ENCODE measurements at places on chromosomes 3 and 15. TPM values are rescaled to one million over a fixed set of nuclear protein-coding genes. Genes with fewer than 3 reads are reported as not detected.

DNA sequence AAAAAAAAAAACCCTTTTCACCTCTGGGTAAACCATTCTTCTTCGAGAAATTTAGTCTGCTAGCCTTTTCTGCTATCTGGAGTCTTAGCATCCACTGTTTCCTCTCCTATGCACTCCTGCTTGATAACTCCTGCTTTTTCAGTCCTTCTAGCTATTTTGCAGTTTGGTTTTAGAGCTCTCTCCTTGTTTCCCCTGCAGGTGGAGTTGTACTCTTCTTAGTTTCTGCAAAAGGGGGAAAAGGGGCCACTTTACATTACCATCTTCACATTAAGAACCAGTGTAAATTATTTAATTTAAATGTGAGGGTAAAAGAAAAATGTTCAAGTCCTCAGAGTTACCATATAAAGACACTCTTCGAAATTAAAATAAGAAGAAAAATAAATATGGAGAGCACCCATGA lies 23.6 kb upstream of the MYLK start:
- H3K36me3 ChIP-seq = no peaks in the 10 kb centered on the region
- H3K27ac ChIP-seq = no peak overlapping the region
- H3K4me3 ChIP-seq = no peak overlapping the region
- no peak for DNase-seq
- peaks cover 9% of the 10 kb centered on the region for H3K4me1 ChIP-seq

GRCh38 chr15:51751697-51752683 lies 593 bp downstream of the TMOD2 start:
- peak; percentile 78 for DNase-seq
- no peaks in the 10 kb centered on the region for H3K4me1 ChIP-seq
- no peaks in the 10 kb centered on the region for H3K27me3 ChIP-seq

GRCh38 chr3:174869448-174869847 lies 10.3 kb downstream of the NAALADL2 start:
- H3K36me3 ChIP-seq = no peaks in the 10 kb centered on the region
- no peak overlapping the region for H3K4me3 ChIP-seq
- no peak overlapping the region for H3K27ac ChIP-seq
- H3K4me1 ChIP-seq = no peaks in the 10 kb centered on the region
- no peaks in the 10 kb centered on the region for H3K27me3 ChIP-seq

The CLDN16 gene
- not detected for total RNA-seq

DNA sequence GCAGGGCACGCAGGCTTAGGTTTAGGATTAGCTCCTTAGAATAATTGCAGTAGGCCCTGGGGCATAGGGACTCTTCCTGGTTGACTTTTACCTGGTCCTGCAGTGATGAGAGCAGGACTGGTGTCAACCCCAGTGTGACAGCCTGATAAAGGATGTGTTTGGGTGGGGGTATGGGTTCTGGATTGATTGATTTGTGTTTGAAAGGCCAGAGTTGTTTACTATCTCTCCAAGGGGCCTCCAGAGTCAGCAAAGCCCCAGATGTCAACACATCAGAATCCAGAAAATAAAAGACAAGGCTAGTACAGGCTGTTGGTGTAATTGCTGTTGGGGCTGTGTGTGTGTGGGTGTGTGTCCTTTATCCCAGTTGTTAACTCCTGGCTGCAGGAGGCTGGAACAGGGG lies 122.3 kb downstream of the CHRNA7 start:
- H3K4me1 ChIP-seq = no peaks in the 10 kb centered on the region
- H3K27ac ChIP-seq = no peak overlapping the region
- DNase-seq = no peak
- no peaks in the 10 kb centered on the region for H3K36me3 ChIP-seq

The CCR8 gene
- total RNA-seq = not detected

The SMCO1 gene
- total RNA-seq = not detected

GRCh38 chr3:149134575-149134974 lies 5.1 kb downstream of the HPS3 start:
- no peak overlapping the region for H3K4me3 ChIP-seq
- no peak overlapping the region for H3K27ac ChIP-seq
- H3K4me1 ChIP-seq = no peaks in the 10 kb centered on the region
- DNase-seq = no peak
- H3K27me3 ChIP-seq = no peaks in the 10 kb centered on the region

DNA sequence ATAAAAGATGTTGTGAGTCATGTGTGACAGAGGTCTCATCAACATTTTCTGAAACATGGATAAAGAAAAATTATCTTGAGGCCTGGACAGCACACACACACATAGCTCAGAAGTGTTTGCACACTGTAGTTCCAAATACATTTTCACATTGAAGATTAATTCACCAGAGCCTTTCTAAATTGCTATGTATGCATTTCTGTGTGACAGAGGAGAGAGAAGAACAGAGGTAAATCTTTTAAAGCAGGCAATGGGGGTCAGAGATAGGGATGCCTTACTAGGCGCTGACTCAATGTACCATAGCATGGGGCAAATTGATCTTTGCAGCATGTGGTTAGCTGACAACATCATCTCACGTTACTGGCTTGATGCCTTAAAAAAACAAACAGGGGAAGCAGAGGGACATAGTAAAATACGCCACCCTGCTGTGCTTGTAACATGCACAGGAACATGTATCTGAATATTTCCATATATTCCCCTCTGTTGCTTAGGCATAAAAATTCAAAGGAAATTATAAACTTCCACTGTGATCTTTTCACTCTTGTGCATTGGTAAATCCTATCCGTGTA lies 7.7 kb downstream of the POU1F1 start:
- no peak overlapping the region for H3K4me3 ChIP-seq
- no peak overlapping the region for H3K27ac ChIP-seq
- no peaks in the 10 kb centered on the region for H3K36me3 ChIP-seq

DNA sequence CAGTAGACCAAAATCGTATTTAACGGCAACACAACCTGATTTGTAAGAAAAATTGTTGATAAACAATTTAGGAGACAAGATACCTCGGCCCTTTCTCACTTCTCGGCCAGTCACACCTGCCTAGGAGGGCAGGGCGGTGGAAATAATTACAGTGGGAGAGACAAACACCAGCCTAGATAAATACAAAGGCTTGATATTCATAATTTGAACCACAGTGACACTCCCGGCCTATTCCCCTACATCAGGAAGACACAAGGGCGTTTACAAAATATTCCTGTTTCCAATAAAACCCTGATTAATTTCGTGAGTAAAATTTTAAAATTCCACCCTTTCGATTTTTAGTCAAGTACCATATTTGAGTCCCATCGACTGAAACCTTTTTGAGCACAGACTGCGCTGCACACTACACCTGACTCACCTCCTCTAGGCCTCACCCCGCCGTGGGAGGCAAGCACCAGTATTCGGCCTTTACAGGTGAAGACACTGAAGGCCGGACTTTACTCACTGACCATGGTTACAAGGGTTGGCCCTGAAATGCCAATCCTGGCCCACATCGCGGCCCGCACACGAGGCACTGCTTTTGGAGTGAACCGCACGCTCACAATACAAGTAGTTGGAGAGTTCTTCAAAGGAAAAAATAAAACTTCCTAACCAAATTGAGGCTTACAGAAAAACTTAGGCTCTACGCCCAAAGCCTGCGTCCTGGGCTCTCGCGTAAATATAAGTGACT lies 794 bp downstream of the ARPP19 start:
- peaks cover 2% of the 10 kb centered on the region for H3K4me1 ChIP-seq
- no peaks in the 10 kb centered on the region for H3K36me3 ChIP-seq
- H3K27me3 ChIP-seq = no peaks in the 10 kb centered on the region
- DNase-seq = peak; percentile 74
- peak overlapping the region; percentile 64 for H3K4me3 ChIP-seq
- peak overlapping the region; percentile 79 for H3K27ac ChIP-seq

- H3K4me1 ChIP-seq = no peaks in the 10 kb centered on the region
- no peak overlapping the region for H3K27ac ChIP-seq
- H3K36me3 ChIP-seq = no peaks in the 10 kb centered on the region
- no peaks in the 10 kb centered on the region for H3K27me3 ChIP-seq
- no peak for DNase-seq
Observed at GRCh38 chr3:185702262-185703225, 116.4 kb downstream of the SENP2 start.

GRCh38 chr15:39504808-39505207 lies 76.1 kb upstream of the THBS1 start:
- H3K27me3 ChIP-seq = no peaks in the 10 kb centered on the region
- DNase-seq = no peak
- no peaks in the 10 kb centered on the region for H3K4me1 ChIP-seq
- no peak overlapping the region for H3K27ac ChIP-seq

The GRAMD2A gene
- 1.5 TPM for total RNA-seq

GRCh38 chr3:44996556-44996969 lies 20.5 kb downstream of the EXOSC7 start:
- H3K27ac ChIP-seq = no peak overlapping the region
- no peaks in the 10 kb centered on the region for H3K27me3 ChIP-seq
- no peak for DNase-seq
- H3K4me3 ChIP-seq = no peak overlapping the region
- H3K36me3 ChIP-seq = no peaks in the 10 kb centered on the region

The GRIP2 gene
- 8.6 TPM for total RNA-seq

Data from aorta (tissue), 5 donors.